ENCODE measurements at places on chromosomes 3 and 15.

DNA sequence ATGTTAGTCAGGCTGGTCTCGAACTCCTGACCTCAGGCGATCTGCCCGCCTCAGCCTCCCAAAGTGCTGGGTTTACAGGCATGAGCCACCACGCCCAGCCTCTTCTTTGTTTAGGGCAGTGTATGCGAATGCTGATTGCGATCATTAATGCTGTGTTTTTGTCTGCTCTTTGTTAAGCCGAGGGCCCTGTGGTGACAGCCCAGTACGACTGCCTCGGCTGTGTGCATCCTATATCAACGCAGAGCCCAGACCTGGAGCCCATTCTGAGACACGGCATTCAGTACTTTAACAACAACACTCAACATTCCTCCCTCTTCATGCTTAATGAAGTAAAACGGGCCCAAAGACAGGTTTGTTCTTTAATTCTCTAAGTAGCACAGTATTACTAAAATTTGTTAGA lies 7.8 kb downstream of the KNG1 start:
- DNase-seq, result no peak

- no peak for DNase-seq
These were observed 135.1 kb downstream of the ADAMTS17 start for GRCh38 chr15:100206643-100207042.

GRCh38 chr3:14946236-14946635 lies 1.1 kb upstream of the NR2C2 start:
- DNase-seq, result no peak

- DNase-seq, result no peak
These were observed 5.4 kb downstream of the BTBD1 start for GRCh38 chr15:83061680-83062079.

GRCh38 chr15:48559285-48559684 lies 86.2 kb downstream of the FBN1 start:
- no peak for DNase-seq

DNA sequence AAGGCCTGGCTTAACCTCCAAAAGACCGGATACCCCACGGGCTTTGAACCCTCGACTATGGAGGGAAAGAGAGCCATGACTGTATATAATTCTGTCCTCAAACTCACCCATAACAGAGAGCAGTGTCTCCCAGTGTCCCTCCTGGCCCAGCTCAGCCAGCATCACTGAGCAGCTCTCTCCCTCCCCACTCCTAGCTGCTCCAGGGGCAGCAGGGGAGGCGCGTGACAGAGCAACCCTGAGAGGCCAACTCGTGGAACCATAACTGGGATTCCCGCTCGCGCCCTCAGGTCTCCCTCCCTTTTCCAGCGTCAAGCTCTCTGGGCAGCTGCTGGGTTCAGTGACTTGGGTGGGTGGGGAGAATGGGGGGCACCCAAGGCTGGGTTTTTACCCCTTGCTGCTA lies 561 bp upstream of the CPLX3 start:
- no peak for DNase-seq

GRCh38 chr15:64503197-64503596 lies 42.8 kb downstream of the ZNF609 start:
- DNase-seq, result peak; percentile 15

GRCh38 chr3:162610261-162610660 lies 1113.7 kb downstream of the OTOL1 start:
- no peak for DNase-seq

DNA sequence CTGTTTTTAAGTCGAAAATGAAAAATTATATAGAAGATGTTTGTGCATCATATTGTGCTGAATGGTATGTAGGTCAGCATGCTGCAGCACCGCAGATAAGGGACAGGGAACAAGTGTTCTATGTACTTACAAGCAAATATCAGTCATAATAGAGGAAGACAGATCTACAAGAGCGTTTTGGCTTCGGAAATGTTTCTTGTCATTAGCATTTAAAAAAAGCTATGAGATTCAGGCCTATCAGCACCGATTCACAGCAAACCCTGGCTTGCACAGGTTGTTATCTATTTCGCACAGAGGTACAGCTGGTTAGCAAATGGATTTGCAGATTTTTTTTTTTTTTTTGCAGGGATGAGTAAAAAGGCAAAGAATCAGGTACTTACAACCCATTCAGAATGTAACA lies 204.2 kb upstream of the TBC1D5 start:
- DNase-seq, result no peak

DNA sequence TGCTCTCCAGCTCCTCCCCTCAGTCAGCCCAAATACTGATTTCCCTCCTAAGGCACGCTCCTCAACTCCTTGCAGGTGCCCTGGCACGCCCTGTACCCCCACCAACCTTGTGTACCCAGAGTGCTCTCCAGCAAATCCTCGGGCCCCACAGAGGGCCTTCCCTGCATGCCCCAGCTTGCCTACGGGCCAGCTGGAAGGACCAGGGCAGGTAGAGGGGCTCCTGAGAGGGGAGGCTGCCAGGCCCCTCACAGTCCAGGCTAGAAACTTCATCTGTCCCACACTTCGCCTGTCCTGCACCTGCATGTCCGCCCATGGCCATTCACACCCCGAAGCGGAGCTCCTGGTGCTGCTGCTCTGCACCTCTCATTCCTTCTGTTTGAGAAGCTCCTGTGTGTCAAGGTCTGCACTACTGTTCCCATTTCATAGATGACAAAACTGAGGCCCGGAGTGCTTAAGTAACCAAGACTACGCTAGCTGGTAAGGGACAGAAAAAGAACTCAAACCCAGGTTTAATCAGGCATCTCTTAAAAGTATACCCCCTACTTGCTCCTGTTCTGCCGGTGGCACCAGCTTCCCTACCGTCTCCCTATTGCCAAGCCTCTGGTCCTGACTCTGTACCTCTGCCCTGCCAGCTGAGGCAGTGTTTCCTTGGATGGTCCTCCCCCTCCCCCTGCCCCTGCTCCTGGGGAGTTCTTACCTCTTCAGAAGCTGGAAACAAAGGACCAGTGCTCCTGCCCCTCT lies 35.6 kb downstream of the ZXDC start:
- no peak for DNase-seq

GRCh38 chr15:73323374-73323955 lies 45.3 kb downstream of the HCN4 start:
- no peak for DNase-seq

GRCh38 chr3:122247087-122247824 lies 63.8 kb downstream of the CASR start:
- no peak for DNase-seq

DNA sequence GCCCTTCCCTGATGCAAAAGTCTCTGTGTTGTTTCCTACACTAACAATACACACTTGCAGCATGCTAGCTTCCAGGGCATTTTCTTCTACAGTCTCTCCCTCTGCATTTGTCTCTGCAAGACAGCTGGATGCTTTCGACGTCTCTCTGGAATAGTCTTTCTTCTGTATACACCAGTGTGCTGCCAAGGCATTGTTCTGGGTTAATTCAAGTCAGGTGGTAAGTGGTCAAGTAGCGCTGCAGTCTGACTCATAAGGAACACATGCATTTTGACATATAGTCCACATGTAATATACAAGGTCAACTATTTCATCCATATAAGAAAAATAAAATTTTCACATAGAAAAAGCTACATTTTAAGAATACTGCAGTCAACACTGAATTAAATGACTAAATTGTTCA lies 92.7 kb downstream of the MYLK start:
- DNase-seq, result no peak

GRCh38 chr3:175307642-175308041 lies 448.5 kb downstream of the NAALADL2 start:
- DNase-seq, result no peak

- no peak for DNase-seq
These were observed 2.7 kb downstream of the CHRNA3 start for GRCh38 chr15:78618064-78618463.

GRCh38 chr3:140530131-140530530 lies 147.7 kb upstream of the TRIM42 start:
- DNase-seq, result no peak

DNA sequence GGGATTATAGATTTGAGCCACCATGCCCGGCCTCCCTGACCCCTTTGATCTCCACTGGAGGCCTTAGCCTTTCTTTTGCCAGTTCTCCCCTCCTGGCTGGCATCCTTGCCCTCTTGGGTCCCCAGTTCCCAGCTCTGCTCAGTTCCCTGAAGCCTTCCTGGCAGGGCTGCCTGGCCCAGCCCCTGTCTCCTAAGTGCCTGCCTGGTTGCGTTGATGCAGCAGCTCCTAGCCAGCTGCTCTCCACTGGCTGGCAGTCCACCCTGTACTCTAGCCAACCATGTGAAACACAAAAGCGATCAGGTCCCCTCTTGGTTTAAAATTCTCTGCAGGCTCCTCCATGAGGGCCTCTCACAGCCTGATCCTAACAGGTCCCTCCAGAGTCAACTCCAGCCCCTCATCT lies 184.7 kb downstream of the RAB11A start:
- no peak for DNase-seq

DNA sequence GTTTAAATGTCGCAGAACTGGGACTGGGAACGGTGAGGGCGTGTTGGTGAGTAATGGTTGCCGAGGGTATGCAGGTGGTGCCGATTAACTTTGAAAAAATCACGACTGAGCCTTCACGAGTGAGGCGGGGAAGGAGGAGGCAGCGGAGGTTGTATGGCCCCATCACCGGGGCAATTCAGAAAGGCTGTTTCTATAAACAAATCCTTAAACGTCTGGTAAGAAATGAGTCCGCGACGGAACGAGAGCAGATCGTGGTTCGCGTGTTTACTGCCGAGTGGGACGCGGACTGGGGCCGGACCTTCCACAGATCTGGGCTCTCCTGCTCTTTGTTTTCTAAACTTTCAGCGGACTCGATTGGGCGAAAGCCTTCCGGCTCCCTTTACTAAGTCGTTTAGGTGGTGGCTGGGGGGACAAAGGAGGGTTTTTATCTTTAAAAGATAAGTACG lies 2.7 kb downstream of the IGF1R start:
- DNase-seq, result peak; percentile 9

DNA sequence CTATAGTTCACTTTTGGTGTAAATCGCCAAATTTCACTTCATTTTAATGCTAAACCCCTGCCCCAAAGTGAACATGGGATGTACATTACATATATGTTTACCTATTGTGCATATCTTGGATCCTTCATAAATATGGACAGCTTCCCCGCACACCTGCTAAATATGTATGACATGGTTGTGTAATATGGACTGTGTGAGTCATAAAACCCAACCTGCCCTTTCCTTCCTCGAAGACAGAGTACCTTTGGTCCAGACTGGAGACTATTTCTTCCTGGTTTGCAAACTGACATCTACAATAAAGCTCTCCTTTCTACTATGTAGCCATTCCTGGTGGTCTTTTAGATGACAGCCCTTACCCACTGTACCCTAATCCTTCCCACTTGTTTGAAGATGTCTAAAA lies 12.4 kb downstream of the ACTC1 start:
- no peak for DNase-seq

Measured in CD4-positive, alpha-beta T cell treated with Interleukin-6 at 100 ng/mL for 8 hours (primary cell).